NCI-H2029 (cell line): ENCODE measurements at places on chromosomes 16 and 17.

DNA sequence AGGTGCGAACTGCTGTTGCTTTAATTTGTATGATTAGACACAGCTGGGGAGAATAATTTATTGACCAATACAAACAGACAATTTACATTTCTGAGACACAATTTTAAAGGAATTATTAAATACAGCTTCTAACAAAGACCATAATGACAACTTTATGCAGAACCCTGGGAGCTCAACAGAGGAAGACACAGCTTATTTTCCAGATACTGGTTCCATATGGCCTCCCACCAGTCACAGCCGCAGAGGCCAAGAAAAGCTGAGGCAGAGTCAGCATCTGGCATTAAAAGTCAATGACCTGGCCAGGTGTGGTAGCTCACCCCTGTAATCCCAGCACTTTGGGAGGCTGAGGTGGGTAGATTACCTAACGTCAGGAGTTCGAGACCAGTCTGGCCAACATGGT, 66.1 kb upstream of the BCAR1 start:
- no peak for DNase-seq

DNA sequence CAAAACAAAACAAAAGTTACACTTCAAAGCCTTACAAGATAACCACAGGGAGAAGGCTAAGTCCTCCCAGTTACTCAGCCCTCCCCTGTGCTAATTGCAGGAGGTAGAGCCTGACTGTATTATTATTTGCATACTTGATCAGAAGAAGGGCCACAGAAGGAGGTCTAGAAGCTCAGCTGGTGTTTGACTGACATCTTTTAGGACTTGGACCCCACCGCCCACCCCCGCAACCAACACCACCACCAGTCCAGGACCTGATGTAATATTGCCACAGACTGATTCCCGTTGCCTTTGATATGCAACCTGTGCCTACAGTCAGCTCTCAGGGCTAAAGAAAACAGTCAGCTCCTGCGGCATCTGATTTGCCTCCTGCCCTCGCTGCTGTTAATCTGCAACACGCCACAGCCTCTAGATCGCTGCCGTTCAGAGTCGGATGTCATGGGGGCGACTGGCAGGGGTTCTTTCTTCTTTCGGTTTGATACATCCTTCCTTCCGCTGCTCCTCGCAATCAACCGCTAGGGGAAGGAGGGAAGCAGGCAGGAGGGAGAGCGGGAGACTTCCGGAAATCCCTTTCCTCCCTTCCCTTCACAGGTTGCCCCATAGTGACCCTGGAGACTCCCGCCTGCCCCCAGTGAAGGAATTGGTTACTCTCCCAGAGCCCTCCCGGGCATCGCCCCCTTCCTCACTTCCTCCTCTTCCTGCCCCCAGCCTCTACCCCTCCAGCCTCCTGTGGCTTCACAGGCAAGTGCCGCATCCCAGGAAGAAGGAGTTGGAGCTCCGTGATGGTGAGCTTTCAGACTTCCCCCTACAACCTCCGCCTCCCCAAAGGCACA, 90.5 kb upstream of the SOX9 start:
- DNase-seq: peak; percentile 40

DNA sequence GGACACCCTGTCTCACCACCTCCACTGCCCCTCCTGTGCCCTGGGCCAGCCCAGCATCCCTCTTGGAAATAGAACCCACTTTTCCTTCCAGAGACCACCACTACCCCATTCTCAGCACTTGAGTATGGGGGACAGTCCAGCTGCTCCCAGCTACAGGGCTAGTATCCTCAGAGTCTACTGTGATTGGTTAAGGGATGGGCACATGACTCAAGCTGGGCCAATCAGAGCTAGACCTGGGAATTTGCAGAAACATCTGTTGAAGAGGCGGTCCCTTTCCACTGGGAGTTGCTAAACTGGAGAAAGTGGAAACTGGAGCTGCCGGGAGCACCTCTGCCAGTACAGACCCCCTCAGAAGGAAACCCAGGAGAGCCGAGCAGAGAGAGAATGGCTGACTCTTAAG, 156.6 kb downstream of the GSG1L start:
- no peak for DNase-seq

DNA sequence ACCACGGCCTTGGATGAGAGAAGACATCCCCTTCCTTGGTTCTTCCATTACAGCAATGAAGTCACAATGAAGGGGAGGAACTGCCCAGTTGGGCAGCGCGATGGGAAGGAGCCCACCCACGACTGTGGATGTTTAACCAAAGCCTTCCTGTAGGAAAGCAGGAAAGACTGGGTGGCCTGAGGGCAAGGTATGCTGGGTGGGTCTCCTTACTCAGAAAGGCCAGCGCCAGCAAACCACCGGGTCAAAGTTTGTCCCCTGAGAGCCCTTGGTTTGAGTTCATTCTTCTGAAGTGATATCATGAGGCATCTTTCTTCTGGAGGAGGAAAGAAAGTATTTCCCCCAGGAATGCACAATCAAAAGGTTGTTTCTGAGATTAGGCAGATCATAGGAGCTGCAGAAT, 105.2 kb downstream of the C16orf95 start:
- no peak for DNase-seq

DNA sequence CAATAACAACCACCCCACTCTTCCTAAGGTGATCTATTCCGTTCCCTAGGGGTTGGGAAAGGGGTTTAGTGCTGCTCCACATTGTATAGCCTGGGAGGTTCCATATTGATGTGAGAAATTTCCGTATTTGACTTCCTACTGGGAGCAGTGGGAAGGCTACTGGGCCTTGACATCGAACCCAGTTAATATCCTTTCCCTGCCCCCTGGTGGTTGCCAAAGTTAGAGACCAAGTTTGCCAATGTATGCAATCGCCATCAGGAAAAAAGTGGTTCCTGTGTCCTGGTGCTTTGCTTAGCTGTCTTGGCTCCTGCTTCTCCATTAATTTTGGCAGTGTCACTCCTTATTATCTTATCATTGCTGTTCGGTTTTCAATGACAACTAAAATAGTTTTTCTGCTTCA, 914.9 kb downstream of the KCNJ2 start:
- DNase-seq: no peak

DNA sequence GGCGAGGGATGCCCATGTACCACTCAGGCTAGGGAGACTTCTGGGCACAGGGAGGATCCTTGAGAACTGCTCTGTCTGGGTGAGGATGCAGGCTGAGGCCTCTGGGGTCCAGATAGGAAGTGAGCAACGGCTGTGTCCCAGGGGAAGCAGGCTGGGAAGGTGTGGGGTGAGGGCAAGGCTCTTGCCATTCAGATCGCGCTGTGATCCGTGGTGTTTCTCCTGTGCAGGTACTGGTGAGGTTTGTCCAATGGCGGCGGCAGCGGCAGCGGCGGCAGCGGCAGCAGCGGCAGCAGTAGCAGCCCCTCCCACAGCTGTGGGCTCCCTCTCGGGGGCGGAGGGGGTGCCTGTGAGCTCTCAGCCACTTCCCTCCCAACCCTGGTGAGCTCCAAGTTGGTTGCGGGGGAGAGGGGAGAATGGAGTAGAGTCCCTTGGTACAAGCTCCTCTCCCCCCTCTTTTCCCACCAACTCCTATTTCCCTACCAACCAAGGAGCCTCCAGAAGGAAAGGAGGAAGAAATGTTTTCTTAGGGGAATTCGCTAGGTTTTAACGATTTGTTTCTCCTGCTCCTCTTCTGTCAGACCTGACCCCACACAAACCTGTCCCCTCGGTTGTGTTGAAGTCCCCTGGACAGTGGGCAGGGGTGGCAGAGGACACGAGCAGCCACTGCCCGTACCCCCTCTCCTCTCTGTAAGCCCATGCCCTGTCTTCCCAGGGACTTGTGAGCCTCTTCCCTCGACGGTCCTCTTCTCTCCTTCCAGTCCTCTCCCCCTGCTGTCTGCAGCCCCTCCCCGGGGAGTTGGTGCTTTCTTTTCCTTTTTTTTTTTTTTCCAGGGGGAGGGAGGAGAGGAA, 1.9 kb upstream of the PRRT2 start:
- no peak for DNase-seq

- no peak for DNase-seq
Observed at GRCh38 chr17:82985973-82986372, 93.4 kb upstream of the METRNL start.

GRCh38 chr17:1571341-1571704, 8.7 kb upstream of the PITPNA start:
- no peak for DNase-seq

- DNase-seq: no peak
Observed at GRCh38 chr17:16999931-17000625, 28.2 kb upstream of the TNFRSF13B start.

DNA sequence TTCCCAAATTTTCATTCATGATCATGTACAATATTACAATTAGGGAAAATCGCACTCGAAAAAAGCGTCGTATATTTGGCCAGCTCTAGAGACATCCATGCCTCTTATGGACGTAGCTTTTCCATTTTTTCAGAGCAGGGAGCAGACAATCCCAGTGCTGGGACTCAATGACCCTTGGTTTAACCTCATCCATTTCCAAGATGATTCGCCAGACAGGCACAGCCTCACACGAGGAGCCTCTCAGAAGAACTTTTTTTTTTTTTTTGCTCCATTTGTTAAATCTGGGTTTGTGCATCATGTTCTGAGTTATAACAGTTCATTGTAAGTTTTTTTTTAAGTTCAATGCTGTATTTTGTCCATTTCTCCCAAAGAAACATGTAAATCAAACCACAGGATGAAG, 92.1 kb downstream of the ZDHHC7 start:
- no peak for DNase-seq

DNA sequence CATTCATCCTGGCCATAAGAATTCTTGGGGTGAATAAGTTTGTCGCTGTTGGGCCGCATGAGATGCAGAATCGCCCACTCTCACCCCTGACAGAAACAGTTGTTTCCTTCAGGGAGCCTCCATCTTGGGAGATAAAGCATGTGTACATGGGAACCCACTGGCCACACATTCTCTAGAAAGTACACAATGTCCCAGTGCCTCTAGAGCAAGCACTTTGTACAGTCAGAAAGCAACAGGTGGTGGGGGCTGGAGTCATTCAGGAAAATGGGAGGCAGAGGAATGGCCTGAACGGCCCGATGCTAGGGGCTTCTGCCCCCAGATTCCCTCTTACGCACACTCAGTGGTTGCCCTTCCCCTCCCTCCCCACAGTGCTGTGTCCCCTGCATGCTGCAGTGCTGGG, 16.1 kb downstream of the ACE start:
- no peak for DNase-seq

- DNase-seq: no peak
Observed at GRCh38 chr16:11668623-11669379, 546 bp downstream of the SNN start.

- DNase-seq: no peak
Observed at GRCh38 chr17:38339891-38340290, 3.9 kb downstream of the GPR179 start.

DNA sequence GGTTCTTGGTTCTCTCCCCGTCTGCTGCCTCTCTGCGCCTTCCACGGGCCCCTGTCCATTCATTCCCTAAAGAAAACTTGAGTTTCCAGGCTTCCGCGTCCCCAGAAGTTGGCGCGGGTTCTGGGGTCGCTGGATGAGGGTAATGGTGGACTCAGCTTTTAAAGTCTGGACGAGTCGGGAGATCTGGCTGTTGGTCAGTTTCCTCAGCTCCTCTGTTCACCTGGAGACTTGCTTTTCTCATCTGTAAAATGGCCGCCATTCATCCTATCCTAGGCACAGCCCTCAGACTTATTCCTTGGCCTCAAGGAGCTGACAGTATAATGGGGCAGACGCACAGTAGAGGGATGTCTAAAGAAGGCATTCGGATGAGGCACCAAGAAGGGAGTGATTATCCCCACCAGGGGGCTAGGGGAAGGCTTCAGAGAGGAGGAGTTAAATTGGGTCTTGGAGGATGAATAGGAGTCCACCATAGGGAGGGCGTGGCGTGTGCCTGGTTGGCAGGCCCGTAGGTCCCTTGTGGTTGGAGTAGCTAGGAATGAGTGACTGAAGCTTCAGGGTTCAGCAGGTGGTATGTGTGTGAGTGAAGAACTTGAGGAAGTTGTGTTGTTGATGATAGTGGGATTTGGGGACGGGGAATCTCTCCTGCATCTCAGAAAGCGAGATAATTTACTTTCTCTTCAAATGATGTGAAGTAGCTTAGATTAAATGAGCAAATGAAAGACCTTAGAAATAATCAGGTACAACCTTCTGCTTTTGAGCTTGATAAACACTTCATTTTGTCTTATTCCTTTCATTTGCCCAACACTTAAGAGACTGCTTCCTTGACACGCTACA, 652 bp downstream of the VPS35L start:
- no peak for DNase-seq

- DNase-seq: no peak
Observed at GRCh38 chr16:59216291-59216690, 482.2 kb upstream of the GOT2 start.

- DNase-seq: no peak
Observed at GRCh38 chr17:79838522-79839274, 542 bp downstream of the CBX4 start.

GRCh38 chr17:79779661-79780365, 1.9 kb downstream of the CBX2 start:
- DNase-seq: no peak

DNA sequence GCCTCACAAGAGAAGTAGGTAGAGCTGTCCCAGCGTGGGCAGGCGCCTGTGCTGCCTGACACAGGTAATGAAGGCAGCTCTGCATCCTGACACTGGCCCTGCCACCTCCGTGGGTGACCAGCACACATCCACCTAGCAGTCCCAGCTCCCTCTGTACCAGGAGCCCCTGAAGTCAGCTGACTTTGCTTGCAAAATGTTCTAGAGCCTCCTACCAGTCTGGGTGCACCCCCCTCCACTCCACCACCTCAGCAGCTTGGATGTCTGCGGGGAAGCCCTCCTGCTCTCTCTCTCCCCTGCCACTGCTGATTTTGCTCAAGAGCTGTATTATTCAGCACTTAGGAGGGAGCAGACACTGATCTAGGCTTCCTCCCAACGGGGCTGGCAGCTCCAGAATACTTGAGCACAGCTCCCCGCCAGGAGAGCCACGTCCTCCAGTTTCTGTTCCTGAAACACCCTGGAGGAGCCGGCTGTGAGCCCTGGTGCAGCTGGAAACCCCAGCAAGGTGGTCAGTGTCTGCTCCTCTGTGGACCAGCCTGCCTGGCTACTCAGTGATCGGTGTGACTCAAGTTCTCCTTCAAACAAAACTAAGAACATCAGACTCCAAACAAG, 1.0 kb downstream of the RNF166 start:
- DNase-seq: no peak

GRCh38 chr16:55252577-55252976, 71.4 kb upstream of the IRX6 start:
- no peak for DNase-seq

GRCh38 chr16:74071996-74072535, 224.5 kb upstream of the PSMD7 start:
- DNase-seq: no peak

DNA sequence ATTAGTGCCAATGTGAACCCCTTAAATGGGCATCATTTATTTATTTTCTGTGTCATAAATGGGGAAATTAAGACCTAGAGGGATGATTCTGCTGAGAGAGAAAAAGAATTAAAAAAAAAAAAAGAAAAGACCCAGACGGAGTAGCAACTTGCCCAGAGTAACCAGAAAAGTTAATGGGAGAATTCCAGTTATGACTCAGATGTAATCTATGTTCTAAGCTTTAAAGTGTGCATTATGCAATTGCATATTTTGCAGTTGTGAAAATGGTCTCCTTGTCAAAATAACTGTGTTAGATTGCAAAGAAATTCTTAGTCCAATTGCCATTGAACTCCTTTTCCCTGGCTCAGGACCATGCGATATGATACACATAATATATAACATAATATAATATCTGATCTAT, 38.6 kb upstream of the TBX2 start:
- no peak for DNase-seq

GRCh38 chr17:80675438-80676095, 130.9 kb downstream of the RPTOR start:
- no peak for DNase-seq
